ENCODE measurements at places on chromosomes 16 and 17. TPM values are rescaled to one million over a fixed set of nuclear protein-coding genes. Genes with fewer than 3 reads are reported as not detected.

DNA sequence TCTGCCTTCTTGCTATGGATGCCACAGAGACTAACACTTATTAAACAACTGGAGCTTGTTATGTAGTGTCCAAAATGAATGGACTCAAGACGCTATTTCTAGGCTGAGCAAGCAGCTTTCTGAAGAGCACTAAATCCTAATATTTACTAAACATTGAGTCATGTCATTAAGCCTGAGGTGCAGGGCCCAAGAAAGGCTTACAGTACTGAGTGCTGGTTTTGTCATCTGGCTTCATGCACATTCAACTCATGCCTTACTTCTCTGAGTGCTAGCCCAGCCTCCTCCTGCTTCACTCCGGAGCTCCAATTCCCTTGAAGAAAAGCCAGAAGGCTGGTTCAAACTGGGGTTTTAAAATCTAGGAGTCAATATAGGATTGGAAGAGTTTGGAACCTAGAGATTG is 363.3 kb upstream of the CDH5 start:
- no peak for DNase-seq

- DNase-seq = no peak
Observed at GRCh38 chr16:14186007-14186794, 115.1 kb downstream of the MRTFB start.

- DNase-seq = no peak
Observed at GRCh38 chr16:69566981-69567680, 1.4 kb downstream of the NFAT5 start.

DNA sequence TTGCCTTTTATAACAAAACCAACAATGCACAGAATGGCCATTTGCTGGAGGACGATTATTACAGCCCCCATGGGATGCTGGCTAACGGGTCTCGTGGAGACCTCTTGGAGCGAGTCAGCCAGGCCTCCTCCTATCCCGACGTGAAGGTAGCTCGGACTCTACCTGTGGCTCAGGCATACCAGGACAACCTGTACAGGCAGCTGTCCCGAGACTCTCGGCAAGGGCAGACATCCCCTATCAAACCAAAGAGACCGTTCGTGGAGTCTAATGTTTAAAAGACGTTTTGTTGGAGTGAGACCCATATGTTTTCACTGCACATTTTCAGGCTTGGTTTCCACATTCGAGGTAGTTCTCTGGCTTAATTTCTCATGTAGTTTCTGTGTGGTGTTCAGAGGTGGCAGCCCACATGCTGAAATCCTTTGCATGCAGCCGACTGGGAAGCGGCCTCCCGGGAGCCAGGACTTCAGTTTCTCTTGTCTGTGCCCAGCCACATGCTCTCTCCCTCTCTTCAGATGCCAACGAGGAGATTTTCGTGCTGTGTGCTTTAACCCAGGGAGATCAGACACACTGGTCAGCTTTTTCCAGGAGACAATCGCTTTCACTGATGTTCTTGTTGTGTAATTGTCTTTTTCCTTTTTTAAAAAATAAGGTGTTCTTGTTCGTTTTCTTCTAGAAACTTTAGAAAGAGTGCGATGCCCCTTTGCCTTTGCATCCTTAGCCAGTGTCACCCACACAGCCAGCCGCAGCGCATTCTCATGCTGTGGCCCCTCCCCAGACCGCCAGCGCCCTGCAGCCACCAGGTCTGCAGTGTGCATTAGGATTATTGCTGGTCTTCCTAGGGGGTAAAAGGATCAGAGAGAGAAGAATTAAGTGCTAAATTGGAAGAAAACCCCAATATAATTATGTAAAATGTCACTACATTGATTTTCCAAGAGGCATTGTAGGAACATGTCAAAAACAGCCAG is 24.1 kb downstream of the CYB561 start:
- no peak for DNase-seq

- DNase-seq = no peak
Observed at GRCh38 chr17:62782730-62783270, 25.3 kb downstream of the MARCHF10 start.

DNA sequence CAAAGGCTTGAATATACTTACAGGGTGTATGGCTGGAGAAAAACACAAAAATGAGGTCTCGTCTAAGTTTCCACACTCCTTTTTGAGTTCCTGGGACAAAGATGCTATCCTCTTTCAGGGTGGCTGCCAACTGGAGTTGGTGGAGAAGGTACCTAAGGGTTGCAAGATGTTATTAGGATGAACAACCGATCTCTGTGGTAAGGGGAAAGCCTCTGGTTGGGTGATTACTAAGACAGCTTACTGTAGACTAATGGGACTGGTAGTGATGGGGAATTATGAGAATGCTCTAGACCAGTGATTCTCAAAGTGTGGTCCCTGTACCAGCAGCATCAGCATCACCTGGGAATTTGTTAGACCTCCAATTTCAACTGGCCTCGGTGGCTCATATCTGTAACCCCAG is 6.0 kb downstream of the ADAT1 start:
- DNase-seq = no peak

- no peak for DNase-seq
Observed at GRCh38 chr17:80796430-80796861, 195.2 kb upstream of the CHMP6 start.

GRCh38 chr16:28205117-28205899 is 6.5 kb downstream of the XPO6 start:
- no peak for DNase-seq

DNA sequence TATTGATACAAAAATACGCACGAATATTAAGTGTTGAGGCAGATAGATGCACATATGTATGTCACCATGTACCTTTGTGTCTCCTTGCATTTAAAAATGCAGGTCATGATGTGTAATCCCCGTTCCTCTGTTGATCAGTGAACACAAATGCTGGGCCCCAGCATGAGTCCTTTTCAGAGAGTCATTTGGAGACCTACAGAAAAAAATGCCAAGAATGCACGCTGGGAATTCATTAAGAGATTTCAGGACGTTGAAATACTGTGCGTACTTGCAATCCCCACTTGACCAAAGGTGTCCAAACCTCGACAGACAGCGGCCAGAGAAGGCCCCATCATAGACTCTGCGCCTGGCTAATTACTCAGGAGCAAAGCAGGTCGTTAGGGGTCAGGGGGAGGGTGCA is 496.0 kb downstream of the MAF start:
- no peak for DNase-seq

- DNase-seq = no peak
Observed at GRCh38 chr16:78668393-78668792, 568.9 kb downstream of the WWOX start.

CHD9NB gene
- 2.0 TPM for total RNA-seq

KRT23 gene
- 19.6 TPM for total RNA-seq

Data from esophagus squamous epithelium (tissue), 5 donors.